Left lung (tissue), 14 donors: ENCODE measurements at places on chromosomes 2 and 18. TPM values are rescaled to one million over a fixed set of nuclear protein-coding genes. Genes with fewer than 3 reads are reported as not detected.

Gene SKOR2
- not detected for total RNA-seq

Gene PAIP2B
- total RNA-seq = 5.9 TPM

DNA sequence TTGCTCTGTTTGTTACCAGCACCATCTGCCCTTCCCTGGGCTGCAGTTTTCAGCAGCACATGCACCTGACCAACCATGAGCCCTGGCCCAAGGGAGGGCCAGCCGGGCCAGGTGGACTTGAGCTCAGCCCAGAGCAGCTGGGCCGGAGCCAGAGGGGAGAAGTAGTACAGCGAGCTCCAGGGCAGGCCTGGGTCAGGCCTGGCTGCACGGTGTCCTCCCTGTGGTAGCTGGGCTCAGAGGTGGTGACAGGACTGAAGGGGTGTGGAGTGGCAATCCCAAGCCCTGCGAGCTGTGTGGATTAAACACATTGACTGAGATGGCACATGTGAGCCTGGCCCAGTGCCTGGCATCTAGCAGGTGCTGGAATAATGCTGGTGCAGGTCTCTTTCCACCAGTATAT, 222.2 kb downstream of the GLI2 start:
- H3K36me3 ChIP-seq = no peaks in the 10 kb centered on the region
- H3K4me3 ChIP-seq = no peak overlapping the region
- H3K27ac ChIP-seq = no peak overlapping the region

- no peak for DNase-seq
- no peaks in the 10 kb centered on the region for H3K27me3 ChIP-seq
- no peak overlapping the region for H3K4me3 ChIP-seq
- no peaks in the 10 kb centered on the region for H3K36me3 ChIP-seq
- no peak overlapping the region for H3K27ac ChIP-seq
Measured at GRCh38 chr2:12513339-12513738, 203.4 kb upstream of the TRIB2 start.

DNA sequence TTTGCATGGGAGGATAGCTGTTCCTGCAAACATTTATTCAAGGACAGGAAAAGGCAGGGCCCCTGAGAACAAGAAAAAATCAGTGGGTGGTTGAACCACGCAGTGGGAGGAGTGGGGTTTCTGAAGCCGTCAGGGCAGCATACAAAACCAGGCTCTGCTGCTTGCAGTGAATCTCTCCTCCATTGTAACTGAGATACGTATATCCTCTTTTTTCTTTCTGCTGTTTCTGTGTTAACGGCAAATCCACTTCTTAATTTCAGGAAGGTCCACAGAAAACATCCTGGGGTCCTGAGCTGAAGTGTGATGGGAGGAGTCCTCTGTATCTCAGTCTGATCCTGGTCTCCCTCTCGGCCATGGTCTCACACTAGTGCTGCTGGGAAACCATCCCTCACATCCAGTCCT, 27.2 kb upstream of the KCNF1 start:
- H3K4me3 ChIP-seq = no peak overlapping the region
- no peak for DNase-seq
- H3K27me3 ChIP-seq = peaks cover 15% of the 10 kb centered on the region
- no peaks in the 10 kb centered on the region for H3K4me1 ChIP-seq
- H3K27ac ChIP-seq = no peak overlapping the region
- H3K36me3 ChIP-seq = no peaks in the 10 kb centered on the region

GRCh38 chr18:13137670-13138419, 80.7 kb upstream of the LDLRAD4 start:
- H3K27me3 ChIP-seq = no peaks in the 10 kb centered on the region
- no peaks in the 10 kb centered on the region for H3K4me1 ChIP-seq
- DNase-seq = peak; percentile 83

DNA sequence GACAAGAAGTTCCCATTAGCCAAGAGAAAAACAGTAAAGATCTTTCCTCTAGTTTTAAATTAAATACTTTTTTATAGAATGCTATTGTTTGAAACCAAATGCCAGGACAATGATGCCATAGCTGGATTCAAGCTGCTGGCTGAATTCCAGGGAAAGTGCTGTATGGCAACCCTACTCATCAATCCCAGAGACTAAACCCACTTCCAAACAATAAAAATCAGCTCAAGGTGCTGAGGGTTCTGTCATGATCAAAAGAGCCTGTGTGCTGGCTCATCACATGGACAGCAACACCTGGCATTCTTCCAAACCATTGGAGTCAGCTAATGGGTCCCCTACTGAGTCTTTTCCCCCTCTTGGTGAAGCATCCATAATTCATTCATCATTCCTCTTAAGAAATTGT, 53.7 kb upstream of the PARD3B start:
- no peak overlapping the region for H3K27ac ChIP-seq
- H3K4me1 ChIP-seq = no peaks in the 10 kb centered on the region
- no peak for DNase-seq
- H3K4me3 ChIP-seq = no peak overlapping the region
- H3K36me3 ChIP-seq = no peaks in the 10 kb centered on the region

DNA sequence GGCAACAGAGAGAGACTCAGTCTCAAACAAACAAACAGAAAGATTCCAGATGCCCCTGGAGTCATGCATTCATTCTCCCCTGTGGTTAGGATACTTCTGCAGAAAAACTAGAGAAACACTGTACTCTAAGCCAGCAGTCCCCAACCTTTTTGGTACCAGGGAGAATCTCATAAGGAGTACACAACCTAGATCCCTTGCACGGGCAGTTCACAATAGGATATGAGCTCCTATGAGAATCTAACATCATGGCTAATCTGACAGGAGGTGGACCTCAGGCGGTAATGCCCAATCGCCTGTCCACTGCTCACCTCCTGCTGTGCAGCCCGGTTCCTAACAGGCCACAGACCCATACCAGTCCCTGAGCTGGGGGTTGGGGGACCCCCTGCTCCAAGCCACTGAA, 18.3 kb downstream of the PSME4 start:
- H3K4me3 ChIP-seq = no peak overlapping the region
- H3K36me3 ChIP-seq = peaks cover 13% of the 10 kb centered on the region
- H3K27me3 ChIP-seq = no peaks in the 10 kb centered on the region
- H3K27ac ChIP-seq = no peak overlapping the region
